Fibroblast of upper back skin (primary cell): ENCODE measurements at places on chromosomes 7 and 10.

DNA sequence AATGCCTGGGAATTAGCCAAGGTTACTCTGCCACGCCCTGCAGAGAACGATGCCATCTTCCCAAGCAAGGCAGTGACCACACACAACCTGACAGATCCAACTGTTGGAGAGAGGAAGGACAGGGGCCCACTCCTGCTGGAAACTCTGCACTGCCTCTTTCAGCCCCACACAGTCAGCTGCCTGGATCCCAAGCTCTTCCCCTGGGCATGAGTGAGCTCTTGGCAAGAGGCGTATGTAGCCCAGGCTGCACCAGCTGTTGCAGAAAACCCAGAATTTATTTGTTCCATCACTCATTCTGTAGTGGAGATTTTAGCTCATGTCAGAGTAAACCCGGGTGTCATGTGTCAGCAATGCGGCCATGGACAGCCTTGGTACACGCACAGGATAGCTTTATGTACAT lies 135.1 kb upstream of the TRIM24 start:
- no peak for DNase-seq

DNA sequence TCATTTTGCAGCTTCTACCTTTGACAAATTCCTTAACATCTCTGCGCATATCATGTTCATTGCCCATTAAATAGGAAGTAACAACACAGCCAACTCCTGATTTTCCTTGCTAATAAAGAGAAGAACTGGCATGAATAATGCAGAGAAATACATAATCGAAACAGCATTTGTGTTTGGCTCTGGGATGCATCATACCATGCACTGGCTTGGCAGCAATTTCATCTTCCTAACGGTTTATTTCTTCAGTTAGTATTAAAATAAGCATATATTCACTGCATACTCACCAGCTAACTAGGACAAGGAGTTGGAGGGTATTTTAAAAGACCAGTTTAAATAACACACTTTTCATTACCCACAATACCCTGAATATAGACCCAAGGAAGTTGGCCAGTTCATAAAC lies 132.5 kb downstream of the ITGA8 start:
- no peak for DNase-seq

DNA sequence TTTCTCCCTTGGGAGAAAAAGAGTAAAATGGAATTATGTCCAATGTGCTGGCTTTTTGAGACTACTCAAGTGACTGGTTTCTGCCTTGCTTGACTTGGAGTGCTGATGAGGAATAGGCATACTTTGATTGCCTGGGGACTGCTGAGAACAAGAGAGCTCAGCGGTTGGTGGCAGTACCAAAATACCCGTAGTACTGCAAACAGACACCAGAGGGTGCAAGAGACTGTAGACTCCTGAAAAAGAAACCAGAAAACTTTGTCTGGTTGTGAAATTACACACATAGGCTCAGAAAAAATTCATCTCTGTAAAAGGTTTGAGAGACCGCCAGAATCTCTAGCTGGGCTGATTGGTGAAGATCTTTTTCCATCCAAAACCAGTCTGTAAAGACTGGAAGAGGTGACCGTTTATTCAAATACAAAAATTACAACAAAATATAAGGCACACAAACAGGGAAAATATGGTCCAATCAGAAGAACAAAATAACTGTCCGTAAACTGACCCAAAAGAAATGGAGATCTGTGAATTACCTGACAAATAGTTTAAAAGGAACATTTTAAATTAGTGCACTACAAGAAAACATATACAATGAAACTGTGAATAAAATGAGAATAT lies 18.5 kb downstream of the BICC1 start:
- DNase-seq, result peak; percentile 79

GRCh38 chr10:3720228-3721019 lies 64.6 kb downstream of the KLF6 start:
- peak; percentile 71 for DNase-seq

DNA sequence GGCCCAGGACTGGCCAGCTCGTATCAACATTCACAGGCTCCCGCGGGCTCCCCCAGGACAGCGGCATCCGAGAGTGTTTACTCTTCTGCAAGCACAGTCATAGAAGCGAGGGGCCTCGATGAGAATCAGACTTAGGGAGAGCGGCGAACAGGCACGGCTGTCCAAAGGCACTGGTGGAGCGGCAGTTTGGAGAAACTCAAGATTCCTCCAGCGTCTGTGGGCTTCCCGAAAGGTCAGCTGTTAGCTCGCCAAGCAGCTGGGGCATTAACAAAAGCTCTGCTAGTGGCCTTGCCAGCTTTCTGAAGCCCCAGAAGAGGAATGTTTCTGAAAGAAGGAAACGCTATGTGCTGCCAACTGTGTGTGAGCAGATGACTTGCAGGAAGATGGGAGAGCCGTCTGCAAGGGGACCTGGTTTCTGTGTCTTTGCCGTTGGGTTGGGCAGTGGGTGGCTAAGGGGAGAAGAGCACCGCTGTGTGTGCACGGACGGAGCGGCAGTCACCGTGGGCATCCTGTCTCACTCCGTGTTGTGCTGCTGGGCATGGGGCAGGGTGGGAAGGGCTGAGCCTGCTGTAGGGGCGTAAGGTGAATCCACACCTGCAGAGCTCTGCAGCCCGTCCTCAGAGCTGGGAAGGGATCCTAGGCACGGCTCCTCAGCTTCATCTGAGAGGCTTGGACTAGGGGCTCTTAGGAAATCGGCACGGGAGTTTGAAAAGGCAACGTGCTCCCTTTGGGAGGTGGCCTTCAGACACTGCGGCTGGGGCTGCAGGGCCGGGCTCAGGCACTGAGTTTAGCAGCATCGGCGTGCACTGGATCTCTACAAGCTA lies 42.1 kb downstream of the AMZ1 start:
- DNase-seq, result no peak

GRCh38 chr7:27046854-27047549 lies 48.8 kb downstream of the HOXA1 start:
- DNase-seq, result peak; percentile 36

- no peak for DNase-seq
These were observed 139.2 kb upstream of the PRR15 start for GRCh38 chr7:29424295-29424983.

DNA sequence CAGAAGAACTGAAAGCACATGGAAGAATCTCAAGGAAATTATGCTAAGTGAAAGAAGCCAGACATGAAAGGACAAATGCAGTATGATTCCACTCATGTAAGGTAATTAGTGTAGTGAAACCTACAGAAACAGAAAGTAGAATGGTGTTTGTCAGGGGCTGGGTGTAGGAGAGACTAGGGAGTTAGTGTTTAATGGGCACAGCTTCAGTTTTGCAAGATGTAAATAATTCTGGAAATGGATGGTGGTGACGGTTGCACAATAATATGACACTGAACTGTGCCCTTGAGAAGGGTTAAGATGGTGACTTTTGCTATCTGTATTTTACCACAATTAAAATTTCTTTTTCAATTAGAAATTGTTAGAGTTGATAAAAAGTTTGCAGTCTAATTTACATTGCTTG lies 157.3 kb upstream of the ADCY1 start:
- no peak for DNase-seq

DNA sequence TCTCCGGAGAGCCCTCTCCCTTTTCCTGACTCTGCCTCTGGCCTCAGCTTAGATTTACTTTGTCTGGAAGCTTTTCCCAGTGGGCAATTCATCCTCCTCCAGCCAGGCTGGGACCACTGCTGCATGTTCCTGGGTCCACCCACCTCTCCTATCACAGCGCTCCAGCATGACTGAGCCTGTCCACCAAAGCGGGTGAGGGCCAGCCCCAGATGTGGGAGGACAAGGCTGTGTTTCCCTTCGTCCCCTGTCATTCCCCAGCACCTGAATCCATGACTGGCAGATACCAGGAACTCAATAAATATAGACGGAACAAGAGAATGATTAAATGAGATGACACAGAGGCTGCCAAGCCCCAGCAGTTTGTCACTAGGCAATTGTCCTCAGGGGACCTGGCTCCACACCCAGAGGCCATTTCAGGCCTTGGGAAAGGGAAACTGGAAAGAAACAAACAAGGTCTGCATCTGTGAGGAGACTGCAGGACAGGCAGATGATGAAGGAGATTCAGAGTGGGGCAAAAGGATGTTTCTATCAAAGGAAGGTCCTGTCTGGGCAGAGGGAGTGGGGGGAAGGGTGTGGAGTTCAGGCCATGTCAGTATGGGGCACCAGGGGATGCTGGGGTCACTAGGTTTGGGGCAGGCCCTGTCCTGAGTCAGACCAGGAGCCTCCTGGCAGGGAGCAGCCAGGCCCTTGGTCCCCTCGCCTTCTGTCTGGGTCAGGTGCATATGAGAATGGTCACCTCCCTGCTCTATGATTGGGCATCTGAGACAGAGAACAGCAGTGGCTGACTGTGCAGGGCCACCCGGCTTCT lies 576.4 kb downstream of the GRID1 start:
- no peak for DNase-seq

GRCh38 chr7:46145412-46145811 lies 224.3 kb upstream of the IGFBP3 start:
- peak; percentile 100 for DNase-seq

DNA sequence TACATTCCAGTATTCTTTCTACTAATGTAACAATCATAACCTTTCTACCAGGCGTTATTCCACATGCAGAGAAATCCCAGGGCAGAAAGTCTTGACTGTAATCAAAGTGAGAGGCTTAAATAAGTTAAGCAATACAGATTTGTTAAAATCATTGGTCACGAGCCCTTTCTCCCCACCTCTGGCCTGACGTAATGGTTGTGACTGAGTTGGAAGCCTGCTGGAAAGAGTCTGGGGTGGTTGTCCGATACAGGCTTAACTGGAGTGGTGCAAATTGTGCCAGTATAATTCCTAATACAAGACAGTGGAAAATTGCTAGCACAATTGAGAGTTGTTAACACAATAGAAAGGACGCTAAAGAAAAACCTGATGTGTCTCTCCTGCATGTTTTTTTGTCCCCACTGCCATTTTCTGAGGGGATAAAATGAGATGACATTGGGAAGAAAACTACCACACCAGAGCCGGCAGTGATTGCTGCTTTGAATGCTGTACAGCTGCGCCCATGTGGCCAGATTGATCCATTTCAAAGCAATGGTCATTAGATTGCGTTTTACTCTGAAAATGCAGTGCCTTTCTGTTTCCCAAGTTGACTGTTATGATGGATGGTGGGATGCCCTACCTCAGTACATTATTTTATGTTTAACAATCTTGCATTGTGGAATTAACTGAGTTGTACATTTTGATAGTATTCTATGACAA lies 190.8 kb downstream of the POU6F2 start:
- DNase-seq, result no peak

GRCh38 chr7:45196374-45196773 lies 38.8 kb downstream of the RAMP3 start:
- DNase-seq, result no peak

DNA sequence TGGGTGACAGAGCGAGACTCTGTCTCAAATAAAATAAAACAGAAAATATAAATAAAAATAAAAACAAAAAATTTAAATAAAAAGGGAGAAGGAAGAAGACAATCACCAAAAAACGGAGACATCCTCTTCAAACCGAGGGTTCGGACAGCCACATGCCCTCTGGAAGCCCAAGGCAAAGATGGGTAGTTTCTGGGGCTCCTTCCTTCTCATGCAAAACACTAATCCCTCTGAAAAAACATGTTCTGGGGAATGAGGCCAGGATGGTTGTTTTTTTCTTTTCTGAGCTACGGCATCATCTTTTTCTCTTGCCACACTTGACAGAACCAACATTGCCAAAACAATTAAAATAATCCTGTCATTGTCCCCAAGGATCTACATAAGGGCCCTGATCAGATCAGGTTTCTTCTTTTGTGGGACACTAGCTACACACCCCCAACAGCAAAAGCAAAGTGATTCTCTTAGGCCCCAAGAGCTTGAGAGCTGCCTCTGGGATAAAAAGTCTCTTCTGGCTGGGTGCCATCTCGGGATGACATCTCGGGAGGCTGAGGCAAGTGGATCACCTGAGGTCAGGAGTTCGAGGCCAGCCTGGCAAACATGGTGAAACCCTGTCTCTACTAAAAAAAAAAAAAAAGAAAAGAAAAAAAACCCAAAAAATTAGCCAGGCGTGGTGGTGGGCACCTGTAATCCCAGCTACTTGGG lies 14.2 kb upstream of the POR start:
- no peak for DNase-seq

- DNase-seq, result no peak
These were observed 9.9 kb downstream of the RHEB start for GRCh38 chr7:151509670-151510333.

GRCh38 chr7:149598721-149599308 lies 101.2 kb upstream of the ZNF746 start:
- DNase-seq, result peak; percentile 32
